Activated CD4-positive, CD25-positive, alpha-beta regulatory T cell (primary cell): ENCODE measurements at places on chromosomes 6 and 20.
A peak's percentile ranks its signal among the peaks of the same experiment; 100 is the strongest.

GRCh38 chr20:63102721-63103375 lies 96.1 kb upstream of the BHLHE23 start:
- peak; percentile 24 for DNase-seq

GRCh38 chr6:77124604-77125003 lies 338.7 kb downstream of the HTR1B start:
- no peak for DNase-seq

DNA sequence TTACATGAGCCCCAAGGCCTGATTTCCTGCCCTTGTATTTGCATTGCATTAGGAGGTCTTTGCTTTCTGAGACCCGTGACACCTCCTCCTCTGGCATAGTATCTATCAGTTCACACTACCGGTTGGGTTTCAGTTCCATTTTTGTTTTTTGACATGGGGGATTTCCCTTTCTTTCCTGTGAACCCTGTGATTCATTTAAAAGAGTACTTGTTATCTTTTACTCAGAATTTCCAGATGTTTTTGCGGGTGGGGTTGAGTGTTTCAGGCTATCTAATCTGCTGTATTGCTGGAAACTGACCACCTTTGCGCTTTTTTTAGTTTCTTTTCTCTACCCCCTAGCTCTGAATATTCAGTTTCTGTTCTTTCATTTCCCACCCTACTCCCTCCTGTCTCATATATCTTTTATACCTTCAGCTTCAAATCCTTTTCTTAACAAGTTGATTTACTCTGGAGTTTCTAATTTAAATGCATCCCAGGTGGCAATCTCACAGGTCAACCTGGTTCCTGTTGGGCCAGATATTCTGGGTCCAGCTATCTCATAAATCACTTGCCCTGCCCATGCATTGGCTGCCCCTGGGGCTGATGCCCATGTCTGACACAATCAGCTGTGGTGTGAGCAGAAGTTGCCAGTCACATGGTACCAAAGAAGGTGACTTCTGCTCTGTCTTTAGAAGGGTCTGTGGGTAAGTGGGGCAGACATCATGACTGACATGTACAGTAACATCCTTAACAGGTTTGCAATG lies 14.3 kb upstream of the NCOA3 start:
- DNase-seq: peak; percentile 48

DNA sequence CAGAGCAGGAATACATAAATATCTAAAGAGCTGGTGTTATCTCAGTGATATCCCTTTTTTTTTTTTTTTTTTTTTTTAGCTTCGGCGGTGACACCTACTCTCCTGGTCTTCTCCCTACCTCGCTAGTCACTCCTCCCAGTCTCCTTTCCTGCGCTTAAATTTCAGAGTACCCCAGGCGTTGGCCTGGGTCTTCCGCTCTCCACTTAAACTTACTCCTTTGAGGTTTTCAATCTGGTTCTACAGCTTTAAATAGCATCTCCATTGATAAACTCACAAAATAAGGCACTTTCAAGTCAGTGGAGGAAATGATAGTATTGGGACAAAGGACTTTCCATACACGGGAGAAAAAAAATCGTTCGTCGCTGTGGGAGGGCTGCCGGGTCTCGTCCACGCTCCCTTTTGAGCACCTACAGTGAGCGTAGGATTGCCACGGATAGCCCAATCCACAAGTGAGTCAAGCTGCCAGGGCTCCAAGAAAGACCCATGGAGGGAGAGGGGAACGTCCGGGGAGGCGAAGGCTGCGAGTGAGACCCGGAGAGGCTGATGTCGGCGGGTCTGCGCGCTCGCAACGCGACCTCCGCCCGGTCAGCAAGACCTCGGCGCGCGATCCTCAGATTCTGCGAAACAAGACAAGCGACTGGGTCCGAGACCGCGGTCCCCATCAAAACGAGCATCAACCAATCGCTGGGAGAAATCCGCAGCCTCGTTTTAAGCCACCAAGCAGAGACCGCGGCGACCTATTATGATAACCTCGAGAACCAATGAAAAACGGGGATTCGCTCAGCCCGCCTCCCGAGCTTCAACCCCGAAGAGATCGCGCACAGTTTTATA lies 672 bp upstream of the SRSF6 start:
- peak; percentile 78 for DNase-seq

- DNase-seq: no peak
These were observed 249.8 kb upstream of the ID4 start for GRCh38 chr6:19587238-19587942.

- no peak for DNase-seq
These were observed 508.6 kb downstream of the UTRN start for GRCh38 chr6:144793744-144794143.

DNA sequence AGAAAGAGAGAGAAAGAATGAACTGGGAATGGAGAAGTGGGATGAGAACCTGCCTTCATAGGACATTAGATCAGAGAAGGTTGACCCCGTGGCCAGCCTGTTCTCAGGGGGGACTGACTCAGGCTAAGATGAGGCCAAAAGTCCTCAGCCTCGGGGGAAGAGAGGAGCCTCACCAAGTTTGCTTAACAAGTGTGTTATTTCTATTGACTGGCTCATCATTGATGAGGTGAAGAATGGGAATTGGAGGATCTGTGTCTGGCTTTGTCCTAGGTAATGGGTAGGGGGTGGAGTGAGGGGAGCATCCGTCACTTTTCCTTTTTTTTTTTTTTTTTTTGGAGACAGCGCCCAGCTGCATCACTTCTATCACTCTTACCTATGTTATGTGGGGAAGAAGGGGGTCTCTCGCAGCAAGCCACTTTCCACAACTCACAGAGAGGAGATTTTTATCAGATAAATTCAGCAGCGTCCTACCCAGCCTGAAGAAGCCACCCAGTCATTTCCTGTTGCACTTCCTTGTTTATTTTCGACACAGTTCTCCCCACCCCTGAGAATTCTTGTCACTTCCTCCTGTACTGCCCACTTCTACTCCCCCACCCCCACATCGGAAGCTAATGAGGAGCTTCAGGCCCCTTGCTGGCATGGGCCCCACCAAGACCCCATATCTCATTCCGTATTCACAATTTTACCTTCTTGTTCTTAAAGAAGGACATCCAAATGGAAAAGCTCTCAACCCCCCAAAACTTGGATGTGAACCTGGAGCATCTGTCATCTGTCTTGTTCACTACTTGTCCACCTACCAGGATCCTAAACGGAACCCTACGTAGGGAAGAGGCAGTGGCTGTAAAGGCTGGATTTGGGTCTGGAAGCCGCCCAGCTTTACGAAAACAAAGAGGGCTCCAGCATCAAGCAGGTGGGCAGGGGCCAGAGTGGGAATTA lies 2.8 kb upstream of the RNASET2 start:
- no peak for DNase-seq

- no peak for DNase-seq
These were observed 96.6 kb upstream of the IRAK1BP1 start for GRCh38 chr6:78770765-78771164.

GRCh38 chr6:4585682-4586468 lies 190.3 kb upstream of the CDYL start:
- DNase-seq: no peak

DNA sequence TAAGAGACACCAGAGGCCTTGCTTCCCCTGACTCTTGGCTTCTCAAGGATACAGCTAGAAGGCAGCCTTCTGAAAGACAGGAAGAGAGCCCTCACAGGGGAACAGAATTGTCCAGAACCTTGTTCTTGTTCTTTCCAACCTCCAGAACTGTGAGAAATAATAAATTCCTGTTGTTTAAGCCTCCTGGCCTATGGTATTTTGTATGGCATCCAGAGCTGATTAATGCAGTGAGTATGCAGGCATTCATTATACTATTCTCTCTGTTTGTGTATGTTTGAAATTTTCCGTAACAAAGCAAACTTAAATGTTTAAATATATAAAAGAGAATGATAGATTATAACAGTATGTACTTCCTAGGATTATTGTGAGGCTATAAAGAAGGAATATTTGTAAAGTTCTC lies 903.4 kb upstream of the FLRT3 start:
- no peak for DNase-seq

GRCh38 chr20:9179867-9180266 lies 111.0 kb downstream of the PLCB4 start:
- no peak for DNase-seq

DNA sequence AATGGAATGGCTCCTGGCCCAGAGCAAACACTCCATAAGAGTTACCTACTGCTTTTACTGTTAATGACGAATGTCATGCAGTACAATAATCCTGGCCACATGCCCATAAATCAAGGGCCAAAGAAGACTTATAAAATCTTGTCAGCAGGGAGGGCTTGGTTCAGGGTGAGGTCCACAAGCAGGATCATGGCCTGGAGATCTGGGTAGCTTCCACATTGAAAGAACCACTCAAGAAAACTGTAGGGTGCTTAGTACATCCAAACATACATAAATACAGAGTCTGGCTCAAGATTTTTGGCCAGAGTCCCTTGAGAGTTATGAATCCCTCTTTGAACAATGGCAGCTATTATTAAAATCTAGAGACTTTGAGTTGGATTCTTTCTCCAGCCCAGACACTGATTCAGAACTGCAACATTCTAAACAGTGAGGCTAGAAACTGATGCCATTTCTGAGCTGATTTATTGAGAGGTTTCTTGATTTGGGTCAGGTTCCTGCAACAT lies 188.7 kb downstream of the CDC5L start:
- DNase-seq: no peak

DNA sequence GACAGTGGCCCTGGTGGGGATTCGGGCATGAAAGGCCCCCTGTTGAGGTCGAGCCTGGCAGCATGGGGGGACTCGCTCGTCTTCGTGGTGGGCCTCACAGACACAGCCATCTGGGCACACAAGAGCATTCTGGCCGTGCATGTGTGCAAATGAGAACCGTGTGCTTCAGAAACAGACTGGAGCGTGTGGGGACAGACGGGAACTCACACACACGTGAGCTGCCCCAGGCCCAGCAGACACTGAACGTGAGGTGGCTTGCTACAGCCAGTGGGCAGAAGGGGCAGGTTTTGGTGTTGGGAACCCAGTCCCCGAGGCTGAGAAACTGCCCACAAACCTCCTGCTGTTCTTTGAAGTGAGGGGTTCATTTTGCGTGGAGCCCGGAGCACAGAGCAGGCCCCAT lies 38.6 kb upstream of the BHLHE23 start:
- no peak for DNase-seq

DNA sequence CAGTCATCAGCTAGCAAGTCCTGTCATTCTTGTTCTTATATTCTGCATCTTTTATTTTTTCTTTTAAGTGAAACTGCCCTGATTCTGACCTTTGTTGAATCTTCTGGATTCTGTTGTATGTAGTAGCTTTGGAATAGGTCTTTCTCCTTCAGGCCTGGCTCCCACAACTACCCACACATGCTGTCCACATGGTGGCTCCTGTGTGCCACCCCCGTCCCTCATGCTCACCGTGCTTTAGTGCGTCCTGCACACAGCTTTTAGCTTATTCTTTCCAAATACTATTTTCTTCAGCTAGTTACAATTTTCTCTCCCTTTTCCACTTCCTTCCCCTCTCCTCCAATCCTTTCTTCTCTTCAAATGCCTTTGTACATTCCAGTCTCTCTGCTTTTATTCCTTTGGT lies 61.8 kb downstream of the CTNNBL1 start:
- DNase-seq: no peak

DNA sequence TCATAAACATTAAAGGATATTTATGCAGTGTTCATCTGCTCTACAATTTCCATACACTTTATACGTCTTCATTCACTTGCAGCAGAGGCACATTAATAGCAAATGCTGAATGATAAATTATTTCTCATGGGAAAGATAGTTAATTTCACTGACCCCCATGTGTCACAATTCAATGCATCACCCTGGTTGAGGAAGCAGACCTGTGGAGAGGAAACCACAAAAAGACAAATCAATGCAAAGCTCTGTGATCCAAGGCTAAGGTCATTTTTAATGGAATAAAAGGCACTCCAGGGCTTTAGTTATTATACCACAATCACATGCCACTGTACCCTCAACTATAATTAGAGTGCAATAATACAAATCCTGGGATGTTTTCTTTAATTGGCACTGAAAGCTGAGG lies 40.3 kb upstream of the TENT5A start:
- DNase-seq: no peak

GRCh38 chr20:61934716-61935530 lies 130.8 kb downstream of the TAF4 start:
- DNase-seq: no peak

DNA sequence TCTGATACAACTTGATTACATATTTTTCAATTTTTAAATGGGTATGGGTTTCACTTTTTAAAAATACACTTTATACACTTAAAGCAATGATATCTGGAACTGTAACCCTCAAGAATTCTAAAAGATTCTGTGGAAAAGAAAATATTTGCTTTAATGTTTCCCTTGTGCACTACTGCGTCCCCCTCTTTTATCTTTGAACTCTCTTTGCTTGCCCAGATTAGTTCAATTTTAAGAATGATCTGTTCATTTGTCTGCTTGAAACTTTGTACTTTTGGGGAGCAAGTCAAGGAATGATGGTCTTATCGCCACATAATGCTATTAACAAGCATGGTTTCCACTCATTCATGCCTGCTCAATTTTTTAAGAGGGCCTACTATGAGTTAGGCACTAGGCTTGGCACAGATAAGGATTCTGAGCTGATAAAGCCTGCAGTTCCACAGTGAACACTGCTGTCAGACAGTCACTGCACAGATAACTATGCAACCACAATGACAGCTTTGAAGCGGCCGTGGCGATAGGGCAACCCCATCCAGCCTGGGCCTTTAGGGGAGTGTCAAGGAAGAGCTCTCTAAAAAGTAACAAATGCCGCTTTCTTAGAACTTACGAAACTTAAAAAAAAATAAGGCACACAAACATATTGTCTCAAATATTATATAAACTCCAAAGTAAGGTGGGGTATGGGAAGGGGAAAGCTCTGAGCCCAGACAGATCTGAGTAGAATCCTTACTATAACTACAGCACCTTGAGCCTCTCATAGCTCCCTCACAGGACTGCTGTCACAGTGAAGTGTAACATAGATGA lies 29.7 kb downstream of the FYN start:
- peak; percentile 31 for DNase-seq

DNA sequence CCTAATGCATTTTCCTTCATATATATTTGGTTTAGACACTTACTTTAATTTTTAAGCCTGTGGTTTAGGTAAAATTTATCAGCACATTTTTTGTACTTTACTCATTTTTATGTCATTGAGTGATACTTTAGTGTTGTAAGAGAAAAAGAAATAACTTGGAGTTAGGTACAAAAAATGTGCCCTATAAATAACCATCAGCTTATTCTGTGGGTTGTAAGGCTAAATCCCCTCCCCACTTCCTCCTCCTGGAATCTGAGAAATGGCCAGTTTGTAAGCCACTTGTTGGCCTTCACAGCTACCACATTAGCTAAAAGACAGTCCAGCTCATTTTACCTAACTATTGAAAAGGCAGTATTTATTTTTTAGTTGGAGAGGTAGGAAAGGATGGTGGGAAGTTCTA lies 576.3 kb downstream of the PKHD1 start:
- no peak for DNase-seq

DNA sequence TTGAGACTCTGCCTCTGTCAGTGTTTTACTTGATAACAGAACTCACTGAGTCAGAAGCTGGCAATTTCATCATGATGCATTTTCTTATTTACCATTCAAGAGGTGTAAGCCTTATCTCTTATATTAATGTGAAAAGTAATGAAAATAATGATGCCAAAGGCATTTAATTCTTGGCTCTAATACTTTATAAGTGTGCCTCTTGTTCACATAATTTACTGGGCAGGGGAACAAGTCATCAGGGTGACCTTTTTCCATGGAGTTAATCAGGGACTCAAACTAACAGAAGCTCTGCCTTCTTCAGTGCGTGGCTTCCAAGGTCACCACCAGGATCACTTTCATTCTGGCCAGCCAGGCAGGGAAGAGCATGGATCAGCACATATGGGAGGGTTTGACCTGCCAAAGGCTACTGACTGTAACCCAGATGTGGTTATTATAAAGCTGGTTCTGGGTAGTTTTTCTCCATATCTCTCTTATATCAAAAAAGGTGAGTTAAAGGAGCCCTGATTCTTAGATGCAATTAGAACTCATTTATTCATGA lies 5.2 kb upstream of the PLCB1 start:
- no peak for DNase-seq

GRCh38 chr20:32772046-32772445 lies 9.9 kb downstream of the DNMT3B start:
- no peak for DNase-seq
